ENCODE measurements at places on chromosomes 3 and 15.

- no peak for DNase-seq
Measured at GRCh38 chr3:195039180-195039843, 231.6 kb downstream of the XXYLT1 start.

- no peak for DNase-seq
Measured at GRCh38 chr15:75823860-75824613, 19.2 kb upstream of the UBE2Q2 start.

DNA sequence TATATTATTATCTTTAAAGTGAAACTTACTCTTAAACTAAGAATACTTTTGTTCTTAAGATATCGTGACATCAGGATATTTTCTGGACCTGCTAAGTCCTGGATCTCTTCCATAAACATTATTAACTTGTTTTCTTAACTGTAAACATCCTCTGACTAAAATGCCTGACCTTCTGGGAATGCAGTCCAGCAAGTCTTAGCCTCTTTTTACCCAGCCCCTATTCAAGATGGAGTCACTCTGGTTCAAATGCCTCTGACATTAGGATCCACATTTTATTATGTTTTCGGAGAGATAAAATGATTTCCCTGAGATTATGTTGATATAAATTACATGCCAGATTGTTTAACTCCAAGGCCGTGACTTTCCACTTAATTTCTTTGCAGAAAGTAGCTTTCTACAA is 37.6 kb downstream of the OSTN start:
- DNase-seq = peak; percentile 84

- no peak for DNase-seq
Measured at GRCh38 chr3:40923651-40924050, 275.7 kb upstream of the CTNNB1 start.

GRCh38 chr3:112247900-112248299 is 46.1 kb downstream of the SLC9C1 start:
- no peak for DNase-seq

- no peak for DNase-seq
Measured at GRCh38 chr3:145767909-145768308, 393.1 kb downstream of the PLOD2 start.

DNA sequence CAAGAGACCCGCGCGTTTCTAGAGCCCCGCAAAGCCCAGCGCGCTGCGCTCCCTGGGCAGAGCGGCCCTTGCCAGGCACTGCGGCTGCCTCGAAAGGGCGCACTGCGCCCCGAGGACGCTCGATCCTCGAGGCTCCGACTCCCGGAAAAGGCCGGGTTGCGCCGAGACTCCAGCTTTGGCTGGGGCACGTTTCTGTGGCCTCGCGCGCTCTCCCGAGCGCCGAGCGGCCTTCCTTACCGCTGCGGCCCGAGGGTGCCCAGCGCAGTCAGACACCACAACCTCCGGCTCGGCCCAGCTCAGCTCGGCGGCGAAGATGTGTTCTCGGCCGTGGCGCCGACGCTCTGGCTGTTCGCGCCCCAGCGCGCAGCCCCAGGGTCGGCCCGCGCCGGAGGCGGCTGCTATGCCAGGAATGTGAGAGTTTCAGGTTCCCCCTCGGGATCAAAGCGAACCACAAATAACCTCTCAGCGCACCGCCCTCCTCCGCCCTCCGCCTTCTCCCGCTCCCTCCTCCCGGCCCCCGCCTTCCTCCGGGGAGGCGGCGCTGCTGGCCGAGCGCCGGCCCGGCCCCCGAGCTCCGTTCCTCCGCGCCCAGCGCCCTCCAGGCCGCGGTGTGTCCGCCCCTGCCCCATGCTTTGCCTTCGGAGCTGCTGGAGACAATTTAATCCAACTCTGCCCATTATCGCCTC is at the start of gene AMOTL2:
AMOTL2 (minus strand) TSS at position 343 of the 686 bp plus-strand sequence. CDS start 3,014 bp downstream, outside the sequence.
- DNase-seq = peak; percentile 97
